ENCODE measurements at places on chromosomes 4 and X.

DNA sequence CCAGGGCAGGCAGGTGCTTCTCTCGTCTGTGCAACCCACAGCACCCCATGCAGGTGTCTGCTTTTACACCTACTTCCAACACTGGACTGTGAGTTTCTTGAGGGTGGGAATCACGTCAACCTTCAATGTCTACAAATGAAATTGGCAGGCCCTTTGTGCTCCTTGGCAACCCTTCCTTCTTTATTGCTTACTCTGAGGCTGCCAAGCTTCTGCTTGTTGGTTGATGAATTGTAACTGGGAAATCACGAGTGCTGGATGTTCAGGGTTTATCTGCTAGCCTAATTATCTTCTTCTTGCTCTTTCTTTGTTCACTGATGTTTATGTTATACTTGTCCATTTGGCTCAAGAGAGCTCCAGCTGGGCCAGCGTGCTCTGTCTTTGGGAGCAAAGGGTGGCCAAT, 2.5 kb upstream of the DGAT2L6 start:
- no peak for DNase-seq

GRCh38 chrX:129523079-129523911, at the start of gene SMARCA1:
Gene SMARCA1, minus strand, starts transcription at chrX:129523490. Its CDS starts 120 bp downstream, at chrX:129523370.
- DNase-seq: no peak

- no peak for DNase-seq
Measured at GRCh38 chr4:1337376-1337831, 9.6 kb upstream of the UVSSA start.

DNA sequence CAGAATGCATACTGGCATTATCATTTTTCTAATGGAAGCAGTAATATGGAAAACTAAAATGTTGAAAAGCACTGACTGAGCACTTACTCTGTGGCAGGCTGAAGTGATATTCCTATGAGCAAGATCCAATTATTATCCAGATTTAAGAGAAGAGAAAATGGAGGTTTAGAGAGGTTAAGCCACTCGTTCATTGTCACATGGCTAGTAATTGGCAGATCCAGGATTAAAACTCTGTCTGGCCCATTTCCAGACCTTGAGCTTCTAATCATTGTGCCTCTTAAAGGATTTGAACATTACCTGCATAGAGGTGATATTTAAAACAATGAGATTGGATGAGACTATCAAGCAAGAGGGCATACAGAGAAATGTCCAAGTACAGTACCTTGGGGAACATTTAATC, 80.6 kb downstream of the MFAP3L start:
- DNase-seq: no peak

- DNase-seq: no peak
Measured at GRCh38 chr4:1244081-1244977, 4.6 kb downstream of the CTBP1 start.

- no peak for DNase-seq
Measured at GRCh38 chr4:22900876-22901275, 208.1 kb downstream of the GBA3 start.

DNA sequence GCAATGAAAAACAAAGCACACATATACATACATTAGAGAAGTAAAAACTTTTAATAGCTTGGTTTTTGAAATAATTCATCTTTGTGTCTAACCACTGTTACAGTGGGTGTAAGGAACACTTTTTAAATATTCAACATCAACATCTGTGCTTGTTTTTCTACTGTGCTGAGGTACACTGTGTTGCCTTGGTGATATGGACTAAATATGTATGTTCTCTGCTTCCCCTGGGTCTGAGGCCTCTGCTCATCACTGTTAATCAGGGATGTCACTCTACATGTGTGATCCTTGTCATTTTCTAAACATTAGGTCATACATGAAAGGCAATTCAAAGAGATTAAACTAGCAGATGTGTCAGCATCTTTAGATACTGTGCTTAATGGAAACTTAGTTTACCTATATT, 10.9 kb downstream of the MCTS1 start:
- DNase-seq: no peak

DNA sequence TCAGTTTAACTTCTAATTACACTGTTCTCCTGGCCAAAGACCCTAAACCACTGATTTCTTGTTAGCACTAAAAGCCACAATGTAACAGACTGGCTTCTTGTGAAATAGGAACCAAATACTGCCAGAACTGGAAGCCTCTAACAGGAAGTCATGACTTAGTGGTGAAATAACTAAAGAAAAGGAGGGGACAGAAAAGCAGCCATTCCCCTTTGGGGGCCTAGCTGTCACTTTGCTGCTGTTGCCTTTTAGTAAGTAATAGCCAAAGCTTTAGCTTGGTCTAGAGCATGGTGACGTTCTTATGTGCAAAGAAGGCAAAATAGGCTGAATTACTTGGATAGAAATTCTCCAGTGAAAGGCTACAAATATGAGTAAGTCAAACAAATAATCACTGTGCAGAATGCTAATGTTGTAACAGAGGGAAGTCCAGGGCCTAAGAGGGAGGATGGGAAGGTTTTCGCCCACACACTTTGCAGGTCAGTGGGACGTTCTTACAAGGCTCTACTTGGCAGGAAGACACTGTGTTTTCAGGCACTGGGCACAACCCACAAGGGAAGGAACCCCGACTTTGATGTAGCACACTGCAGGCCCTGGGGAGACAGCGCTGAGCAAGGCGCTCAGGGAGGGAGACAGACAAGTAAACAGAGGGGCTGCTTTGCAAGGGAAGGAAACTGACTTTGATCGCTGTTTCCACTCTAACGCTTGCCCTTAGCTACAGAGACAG, 16.7 kb downstream of the GAB3 start:
- no peak for DNase-seq

DNA sequence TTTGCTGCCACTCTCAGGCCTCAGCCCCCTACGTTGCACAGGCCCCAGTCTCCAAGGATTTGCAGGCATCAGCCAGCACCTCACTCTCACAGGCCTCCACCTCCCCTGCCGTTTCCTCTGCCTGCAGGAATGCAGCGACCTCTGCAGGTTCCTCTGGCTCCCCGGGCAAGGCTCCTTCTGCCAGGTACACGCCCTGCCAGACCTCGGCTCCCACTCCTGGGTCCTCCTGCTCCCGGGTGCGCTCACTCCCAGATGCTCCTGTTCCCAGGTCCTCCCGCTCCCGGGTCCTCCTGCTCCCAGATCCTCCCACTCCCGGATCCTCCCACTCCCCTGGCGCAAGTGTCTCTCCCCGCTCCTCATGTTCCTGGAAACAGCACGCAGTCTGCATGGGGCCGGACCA, 144.4 kb upstream of the RADX start:
- no peak for DNase-seq

DNA sequence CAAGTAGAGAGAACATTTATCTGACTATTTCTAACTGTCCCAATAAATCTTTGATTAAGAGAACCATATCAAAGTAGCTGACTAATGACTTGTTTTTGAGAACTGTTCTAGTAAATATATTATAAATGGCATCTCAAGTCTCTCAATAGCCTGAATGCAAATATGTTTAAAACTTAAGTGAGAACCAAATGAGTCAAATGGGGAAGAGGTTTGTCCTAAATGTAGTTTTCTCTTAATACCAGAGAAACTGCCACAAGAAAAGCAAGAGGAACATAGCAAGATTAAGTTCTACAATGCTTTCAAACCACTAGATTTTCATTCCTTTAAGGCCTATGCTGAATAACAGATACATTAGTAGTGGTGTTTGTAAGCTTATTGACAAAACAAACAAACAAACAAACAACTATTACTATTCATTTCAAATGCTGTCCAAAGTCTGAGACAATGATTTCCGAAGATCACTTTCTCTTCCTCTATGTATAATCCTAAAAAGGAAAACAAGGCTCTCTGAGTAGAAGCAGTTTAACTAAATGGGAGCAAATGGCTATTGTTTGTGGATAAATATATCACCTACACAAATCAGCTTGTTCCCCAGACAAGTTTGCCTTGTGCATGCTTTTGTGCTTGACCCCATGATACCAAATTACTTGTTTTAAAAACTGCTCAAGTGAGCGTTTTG, 408.4 kb upstream of the EMCN start:
- no peak for DNase-seq

DNA sequence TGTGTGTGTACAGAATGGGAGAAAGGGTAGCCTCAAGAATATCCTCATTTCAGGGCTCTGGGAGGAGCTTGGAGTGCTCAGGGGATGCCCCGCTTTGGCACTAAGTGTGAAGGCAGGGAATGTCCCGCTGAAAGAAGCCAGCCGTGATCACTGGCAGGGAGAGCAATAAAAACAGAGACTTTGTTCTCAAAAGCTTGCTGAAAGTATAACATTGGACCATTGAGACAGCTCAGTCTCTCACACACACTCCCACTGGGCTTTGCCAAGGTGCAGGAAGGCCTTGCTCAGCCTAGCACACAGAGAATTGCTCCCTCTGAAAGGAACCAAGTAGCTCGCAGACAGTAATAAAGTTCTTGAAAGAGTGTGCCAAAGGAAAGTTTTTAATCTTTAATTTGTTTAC, 143.8 kb upstream of the SLITRK2 start:
- DNase-seq: no peak

GRCh38 chrX:48776818-48777439, 9.5 kb upstream of the GATA1 start:
- DNase-seq: no peak

DNA sequence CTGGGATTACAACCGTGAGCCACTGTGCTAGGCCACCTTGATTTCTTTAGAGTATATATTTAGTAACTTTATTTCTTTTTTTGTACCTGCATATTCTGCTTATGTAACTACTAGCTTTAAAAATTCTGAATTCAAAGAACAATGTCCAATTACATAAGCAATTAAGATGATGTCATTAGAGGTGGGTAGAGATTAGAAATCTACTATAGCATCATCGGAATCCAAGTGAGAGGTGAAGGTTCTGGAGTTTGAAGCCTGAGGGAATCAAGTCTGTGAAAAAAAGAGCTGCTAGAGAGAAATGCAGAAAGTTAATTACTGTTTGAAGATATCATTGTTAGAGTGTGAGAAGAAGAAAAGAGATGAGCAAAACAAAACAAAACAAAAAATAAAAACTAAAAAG, 79.0 kb upstream of the ENPEP start:
- no peak for DNase-seq

DNA sequence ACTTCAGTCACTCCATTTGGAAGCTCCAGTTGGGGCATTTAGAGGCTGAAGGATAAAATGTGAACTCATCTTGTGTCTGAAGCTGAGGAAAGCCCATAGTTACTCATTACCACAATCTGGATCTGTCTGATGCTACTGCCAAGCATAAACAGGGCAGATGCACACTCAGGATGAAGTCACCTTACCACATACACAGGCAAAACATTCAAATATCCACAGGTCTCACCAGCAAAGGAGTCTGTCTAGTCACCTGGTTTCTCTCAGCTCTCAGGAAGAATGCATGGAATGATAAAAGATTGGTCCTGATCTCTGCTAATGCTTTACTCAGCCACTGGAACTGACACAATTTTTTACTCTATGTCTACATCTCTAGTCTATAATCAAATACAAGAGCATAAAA, 13.0 kb upstream of the ODAPH start:
- DNase-seq: no peak

GRCh38 chr4:89275587-89275986, 32.0 kb downstream of the GPRIN3 start:
- DNase-seq: no peak
